ENCODE measurements at places on chromosomes 7 and 10.

DNA sequence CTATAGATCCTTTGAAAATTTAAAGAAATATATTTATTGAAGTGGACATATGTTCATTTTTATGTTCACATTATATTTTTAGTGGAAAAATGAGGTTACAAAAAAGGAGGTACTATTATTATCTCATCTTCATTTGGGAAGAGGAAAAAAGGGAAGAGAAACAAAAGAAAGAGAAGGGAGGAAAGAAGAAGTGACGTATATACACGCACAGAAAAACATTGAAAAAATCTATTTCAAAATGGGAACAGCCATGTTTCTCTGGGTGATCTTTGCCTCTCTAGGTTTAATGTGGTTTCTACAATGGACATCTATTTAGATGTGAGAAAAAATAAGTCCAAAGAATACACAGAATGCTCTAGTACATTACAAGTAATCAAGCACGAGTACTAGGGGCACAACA is 14.8 kb downstream of the ANK3 start:
- DNase-seq = no peak

- no peak for DNase-seq
Measured at GRCh38 chr10:132497861-132498561, 39.6 kb upstream of the INPP5A start.

DNA sequence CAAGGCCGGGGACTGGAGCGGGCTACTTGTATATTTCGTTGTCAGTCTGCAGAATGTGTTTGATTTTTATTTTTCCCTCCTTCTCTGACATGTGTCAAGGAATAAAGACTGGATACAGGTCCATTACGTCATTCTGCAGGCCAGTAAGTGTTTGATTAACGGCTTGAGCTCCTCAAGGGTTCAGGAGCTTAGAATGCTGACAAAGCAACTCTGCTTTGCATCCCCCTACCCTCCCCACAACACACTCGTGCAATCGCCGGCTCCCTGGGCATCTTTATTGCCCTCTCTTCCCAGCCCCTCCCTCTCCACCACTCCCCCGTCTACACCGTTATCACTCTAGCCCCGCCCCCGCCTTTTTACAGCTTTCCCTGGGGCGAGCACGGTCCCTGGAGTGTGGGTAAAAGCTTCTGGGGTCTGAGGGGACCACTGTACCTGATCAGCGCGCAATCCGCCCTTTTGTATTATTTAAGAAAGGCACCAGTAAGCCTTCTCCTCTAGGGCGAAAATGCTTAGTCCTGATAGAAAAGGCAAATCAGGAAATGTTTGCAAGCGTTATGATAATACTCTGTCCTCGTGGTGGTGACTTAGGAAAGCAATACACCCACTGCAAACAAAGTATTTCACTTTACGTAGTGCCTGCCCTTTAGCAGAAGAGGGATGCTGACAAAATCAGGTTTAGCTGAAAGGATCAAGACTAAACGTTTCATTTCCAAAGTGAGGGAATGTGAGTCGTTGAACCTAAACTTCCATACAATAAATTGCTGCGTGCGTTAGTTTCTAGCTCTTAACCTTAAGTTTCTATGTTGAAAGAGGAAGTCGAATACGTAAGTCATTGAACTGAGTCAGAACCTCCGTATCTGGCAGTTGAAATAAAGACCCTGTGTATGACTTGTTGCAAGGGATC is 1.4 kb upstream of the CREB5 start:
- DNase-seq = no peak

- DNase-seq = no peak
Measured at GRCh38 chr7:34034728-34035127, 129.4 kb downstream of the BMPER start.

Data from SJSA1 (cell line).